ENCODE measurements at places on chromosomes 16 and 17. TPM values are rescaled to one million over a fixed set of nuclear protein-coding genes. Genes with fewer than 3 reads are reported as not detected.

Gene SALL1
- polyA plus RNA-seq, result 0.45 TPM

Gene CX3CL1
- 22.9 TPM for polyA plus RNA-seq

Gene MYCBPAP
- 0.88 TPM for polyA plus RNA-seq

Gene ATP6V0C
- 206 TPM for polyA plus RNA-seq

Gene NTN1
- 90.5 TPM for polyA plus RNA-seq

Gene GOT2
- polyA plus RNA-seq, result 313 TPM

Gene CLEC19A
- not detected for polyA plus RNA-seq

Gene DNAJA2
- 74.9 TPM for polyA plus RNA-seq

Gene PYY
- not detected for polyA plus RNA-seq

Gene GLTPD2
- polyA plus RNA-seq, result not detected

Gene MFAP4
- polyA plus RNA-seq, result 95.2 TPM

Gene KRT33B
- polyA plus RNA-seq, result not detected

Gene APOBR
- polyA plus RNA-seq, result 0.68 TPM
